ENCODE measurements at places on chromosomes 5 and 9.

DNA sequence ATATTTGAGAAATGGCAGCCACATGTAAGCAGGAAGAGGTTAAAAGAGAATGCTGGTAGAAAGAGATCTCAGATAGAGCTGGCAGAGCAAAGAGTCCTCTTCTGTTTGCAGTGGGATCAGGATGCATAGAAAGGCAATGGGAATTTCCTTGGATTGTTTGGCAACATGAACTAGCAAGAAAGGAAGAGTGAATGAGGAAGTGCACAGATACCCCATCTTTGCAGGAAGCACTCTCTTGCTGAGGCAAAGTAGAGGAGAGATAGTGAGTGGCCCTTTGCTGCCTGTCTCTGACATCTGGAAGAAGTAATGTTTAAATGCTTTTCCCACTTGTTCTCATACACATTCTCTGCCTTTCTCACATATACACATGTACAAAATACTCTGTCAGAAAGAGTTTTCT is 14.5 kb downstream of the FKTN start:
- DNase-seq, result no peak

- DNase-seq, result no peak
Measured at GRCh38 chr9:21873540-21874221, 71.2 kb downstream of the MTAP start.

- DNase-seq, result no peak
Measured at GRCh38 chr5:7330256-7330655, 65.7 kb upstream of the ADCY2 start.

DNA sequence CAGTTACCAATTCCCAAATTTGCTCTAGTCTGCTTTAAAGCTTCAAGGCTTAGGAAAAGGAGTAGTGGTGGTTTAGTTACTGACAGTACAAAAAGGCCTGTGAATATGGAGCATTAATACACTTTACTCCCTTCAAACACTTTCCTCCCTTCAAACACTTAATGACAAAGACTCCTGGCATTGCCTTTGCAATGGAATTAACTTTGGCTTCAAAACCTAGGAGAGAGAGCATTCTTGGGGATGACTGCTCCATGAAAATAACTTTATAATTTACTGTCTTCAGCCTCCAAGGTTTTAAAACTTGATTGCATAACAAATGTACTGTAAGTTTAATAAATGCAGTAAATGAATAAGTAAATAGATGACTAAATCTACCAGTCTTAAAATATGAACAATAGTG is 185.6 kb downstream of the TRPM3 start:
- no peak for DNase-seq

DNA sequence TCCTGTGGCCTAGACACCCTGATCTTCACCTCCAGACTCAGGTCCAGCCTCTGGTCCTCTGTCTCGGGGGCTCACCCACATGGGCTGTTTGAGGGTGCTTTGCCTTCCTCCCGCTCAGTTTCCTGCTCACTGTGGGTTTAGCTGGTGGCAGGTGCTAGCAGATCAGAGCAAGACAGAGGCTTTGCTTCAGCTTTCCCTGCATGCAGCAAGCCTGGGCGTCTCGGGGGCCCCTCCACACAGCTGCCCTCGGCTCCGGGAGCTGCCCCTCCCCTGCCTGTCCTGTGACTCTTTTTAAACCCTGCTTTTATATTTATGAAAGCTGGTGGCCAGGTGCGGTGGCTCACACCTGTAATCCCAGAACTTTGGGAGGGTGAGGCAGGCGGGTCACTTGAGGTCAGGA is 14.6 kb downstream of the MRPL36 start:
- DNase-seq, result no peak

DNA sequence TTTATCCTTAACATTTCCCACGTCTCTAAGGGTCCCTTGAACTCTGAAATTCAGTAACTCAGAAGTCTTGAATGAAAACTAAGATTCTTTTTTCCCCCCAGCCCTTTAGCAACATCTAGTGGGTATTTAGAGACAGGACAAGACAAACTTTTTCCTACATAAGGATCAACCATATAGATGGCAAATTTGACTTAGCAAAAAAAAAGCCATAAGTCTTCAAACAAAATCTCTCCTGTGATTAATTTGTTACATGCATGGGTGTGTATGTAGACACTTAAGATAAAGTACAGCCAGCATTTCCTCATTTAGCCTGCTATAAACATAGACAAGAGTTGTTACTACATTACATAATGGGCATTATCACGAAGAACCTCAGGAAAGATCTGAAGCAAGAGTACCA is 29.1 kb upstream of the ANKRD31 start:
- no peak for DNase-seq

GRCh38 chr5:119876522-119876921 is 247.2 kb downstream of the FAM170A start:
- no peak for DNase-seq

- DNase-seq, result no peak
Measured at GRCh38 chr5:170200876-170201275, 31.9 kb upstream of the C5orf58 start.

DNA sequence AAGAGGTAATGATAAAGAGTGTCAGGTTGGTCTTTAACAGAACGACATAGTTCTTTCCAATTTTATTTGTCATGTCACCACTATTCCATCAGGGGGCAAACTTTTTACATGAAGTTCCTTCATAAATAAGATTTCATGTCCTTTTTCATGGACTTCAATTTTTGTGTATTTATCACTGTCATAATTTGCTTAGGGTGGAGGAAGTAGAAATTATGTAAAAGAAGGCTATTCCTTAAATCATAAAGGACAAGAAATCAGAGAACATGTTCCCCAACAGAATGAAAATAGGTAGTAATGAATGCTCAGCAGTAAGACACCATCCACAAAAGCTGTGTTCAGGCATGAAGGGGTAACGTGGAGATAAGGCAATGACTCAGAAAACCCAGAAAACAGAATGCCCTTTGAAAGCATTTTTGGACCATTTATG is 72.7 kb downstream of the ZFAND5 start:
- no peak for DNase-seq

DNA sequence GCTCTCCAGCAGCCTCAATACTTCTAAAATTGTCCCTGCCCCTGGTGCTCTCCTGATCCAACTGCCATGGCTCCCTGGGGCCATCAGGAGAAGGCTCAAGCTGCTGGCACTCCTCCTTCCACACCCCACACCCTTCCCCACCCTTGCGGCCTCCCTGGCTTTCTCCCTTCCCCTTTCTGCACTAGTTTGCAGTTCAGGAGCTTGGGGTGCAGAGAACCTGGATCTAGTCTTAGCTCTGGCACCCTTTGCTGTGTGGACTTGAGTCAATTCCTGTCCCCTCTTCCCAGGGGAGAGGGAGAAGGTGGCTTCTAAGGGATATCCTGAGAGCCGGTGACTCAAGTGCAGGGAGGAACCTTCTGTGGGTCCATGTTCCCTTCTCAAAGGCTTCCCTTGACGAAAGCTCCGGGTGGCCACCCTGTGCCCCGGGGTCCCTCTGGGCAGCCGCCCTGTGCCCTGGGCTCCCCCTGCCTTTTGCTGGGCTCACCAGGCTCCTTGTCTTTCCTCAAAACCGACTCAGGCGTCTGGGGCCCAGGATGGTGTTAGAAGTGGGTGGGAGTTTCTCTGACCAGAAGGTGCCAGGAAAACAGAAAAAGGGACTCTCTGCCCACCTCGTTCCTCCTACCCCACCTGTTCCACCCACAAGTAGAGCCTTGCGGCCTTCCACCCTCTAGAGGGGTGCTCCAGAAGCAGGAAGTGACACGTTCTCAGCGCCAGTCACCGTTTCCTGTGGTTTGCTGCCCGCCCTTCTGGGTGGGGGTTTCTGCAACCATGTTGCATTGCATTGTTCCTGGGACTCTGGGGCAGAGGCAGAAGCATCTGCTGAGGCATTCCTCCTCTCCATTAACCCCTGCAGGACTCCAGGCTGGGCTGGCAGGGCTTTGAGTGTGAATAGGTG is 15.0 kb downstream of the GLIPR2 start:
- peak; percentile 82 for DNase-seq

DNA sequence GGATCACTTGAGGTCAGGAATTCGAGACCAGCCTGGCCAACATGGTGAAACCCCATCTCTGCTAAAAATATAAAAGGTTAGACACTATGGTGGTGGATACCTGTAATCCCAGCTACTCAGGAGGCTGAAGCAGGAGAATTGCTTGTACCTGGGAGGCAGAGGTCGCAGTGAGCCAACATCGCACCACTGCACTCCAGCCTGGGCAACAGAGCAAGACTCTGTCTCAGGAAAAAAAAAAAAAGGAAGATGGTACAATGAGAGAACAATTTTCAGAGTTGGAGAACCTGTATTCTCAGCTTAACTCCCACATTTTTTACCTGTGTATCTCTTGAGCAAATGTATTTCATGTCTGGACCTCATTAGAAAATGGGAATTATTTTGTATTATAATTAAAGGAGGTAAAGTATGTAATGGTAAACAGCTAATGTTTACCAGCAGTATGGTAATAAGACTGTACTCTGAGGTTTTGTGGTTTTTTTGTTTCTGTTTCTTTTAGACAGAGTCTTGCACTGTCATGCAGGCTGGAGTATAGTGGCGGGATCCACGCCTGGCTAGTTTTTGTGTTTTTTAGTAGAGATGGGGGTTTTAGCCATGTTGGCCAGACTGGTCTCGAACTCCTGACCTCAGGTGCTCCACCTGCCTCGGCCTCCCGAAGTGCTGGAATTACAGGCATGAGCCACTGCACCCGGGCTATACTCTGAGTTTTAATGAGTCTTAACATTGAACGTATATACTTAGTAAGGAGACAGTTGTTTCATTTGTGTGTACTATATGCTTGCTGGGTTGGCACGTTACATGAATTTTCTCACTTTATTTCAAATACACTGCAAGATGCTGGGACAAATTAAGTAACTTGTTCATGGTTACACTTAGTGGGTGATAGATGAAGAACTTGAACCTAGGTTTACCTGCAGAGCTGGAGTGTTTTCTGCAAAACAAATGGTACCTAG is 16.2 kb downstream of the UHRF2 start:
- no peak for DNase-seq

GRCh38 chr5:174306345-174307030 is 261.0 kb downstream of the NSG2 start:
- no peak for DNase-seq

- no peak for DNase-seq
Measured at GRCh38 chr5:75733767-75734166, 16.5 kb upstream of the POC5 start.

DNA sequence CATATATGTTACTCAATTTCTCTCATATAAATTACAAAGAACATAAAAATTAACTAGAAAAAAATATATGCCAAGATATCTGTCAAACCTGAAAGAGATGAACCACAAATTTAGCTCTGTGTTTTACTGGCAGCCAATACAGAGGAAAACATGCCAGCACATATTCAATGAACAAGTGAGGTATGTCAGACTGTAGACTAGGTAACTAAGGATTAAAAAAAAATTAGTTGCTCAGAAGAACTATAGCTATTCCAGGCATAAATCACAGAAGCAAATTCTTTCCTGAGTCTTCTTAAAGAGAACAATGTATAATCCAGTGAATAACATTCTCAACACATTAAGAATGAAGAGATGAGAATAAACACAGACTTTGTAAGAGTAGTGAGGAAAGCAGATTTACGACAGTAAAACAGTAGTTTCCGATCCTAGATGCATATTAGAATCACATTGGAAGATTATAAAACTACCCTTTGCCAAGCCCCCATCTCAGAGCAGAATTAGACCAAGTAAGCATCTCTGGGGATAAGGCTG is 20.6 kb upstream of the CAAP1 start:
- DNase-seq, result no peak

DNA sequence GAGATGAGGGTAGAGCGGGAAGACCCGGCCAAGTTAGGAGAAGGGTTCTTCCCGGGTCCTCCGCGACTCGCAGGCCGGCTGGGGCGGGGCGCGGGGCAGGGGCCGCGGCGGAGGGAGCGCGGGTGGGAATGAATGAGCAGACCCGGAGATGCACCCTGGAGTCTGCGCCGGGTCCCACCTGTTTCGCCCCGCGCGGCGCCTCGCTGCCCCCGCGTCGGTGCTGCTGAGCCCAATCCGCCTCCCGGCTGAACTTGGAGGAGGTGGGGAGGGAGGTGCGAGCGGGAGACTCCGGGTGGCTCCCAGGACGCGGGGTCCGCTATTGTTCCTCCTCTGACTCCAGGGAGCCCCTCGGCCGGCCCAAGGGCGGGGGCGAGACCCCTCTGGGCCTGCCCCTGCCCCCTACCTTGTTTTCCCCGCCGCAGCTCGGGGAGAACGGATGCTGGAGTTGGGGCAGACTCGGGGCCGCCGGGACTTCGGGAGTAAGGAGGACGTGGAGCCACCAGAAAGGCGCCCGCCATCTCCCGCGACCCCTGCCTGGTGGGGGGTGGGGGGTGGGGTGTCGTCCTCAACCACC is 659 bp downstream of the RAI14 start:
- DNase-seq, result no peak

- DNase-seq, result no peak
Measured at GRCh38 chr5:176334031-176334770, 27.4 kb downstream of the KIAA1191 start.

GRCh38 chr9:19108038-19108437 is 5.3 kb upstream of the HAUS6 start:
- no peak for DNase-seq

GRCh38 chr5:72752909-72753308 is 63.6 kb upstream of the TNPO1 start:
- no peak for DNase-seq

GRCh38 chr5:6483880-6484382 is 35.3 kb downstream of the UBE2QL1 start:
- peak; percentile 90 for DNase-seq

- no peak for DNase-seq
Measured at GRCh38 chr5:115337882-115338281, 41.4 kb upstream of the CCDC112 start.

DNA sequence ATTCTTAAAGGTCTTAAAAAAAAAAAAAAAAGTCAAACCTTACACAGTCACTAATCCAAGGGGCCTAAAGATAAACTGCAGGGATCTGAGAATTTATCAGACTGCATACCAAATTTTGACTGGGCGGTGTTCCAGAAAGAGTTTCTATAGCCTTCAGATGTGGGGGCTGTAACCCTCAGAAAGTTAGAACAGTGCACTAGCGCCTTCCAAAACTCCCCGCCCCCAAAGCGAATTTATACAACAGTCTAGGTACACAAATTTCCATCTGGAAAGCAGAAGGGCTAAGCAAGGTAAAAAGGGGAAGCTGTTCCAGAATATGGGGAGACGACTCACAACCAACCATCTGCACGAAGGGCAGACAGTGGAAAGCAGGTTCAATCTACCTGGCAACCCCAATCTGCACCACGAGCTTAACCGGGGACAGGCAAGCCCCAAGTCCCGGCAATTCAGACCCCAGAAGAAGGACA is 813 bp downstream of the ERMP1 start:
- peak; percentile 21 for DNase-seq

GRCh38 chr9:3875361-3876132 is 349.7 kb upstream of the RFX3 start:
- no peak for DNase-seq

GRCh38 chr5:168364750-168365550 is 73.5 kb downstream of the WWC1 start:
- no peak for DNase-seq

Measured in GM12864 (cell line).